ENCODE measurements at places on chromosomes 7 and 10.

- DNase-seq, result no peak
These were observed 27.6 kb upstream of the PIK3AP1 start for GRCh38 chr10:96747734-96748550.

GRCh38 chr7:113404245-113404644 is 285.9 kb upstream of the SMIM30 start:
- DNase-seq, result no peak

DNA sequence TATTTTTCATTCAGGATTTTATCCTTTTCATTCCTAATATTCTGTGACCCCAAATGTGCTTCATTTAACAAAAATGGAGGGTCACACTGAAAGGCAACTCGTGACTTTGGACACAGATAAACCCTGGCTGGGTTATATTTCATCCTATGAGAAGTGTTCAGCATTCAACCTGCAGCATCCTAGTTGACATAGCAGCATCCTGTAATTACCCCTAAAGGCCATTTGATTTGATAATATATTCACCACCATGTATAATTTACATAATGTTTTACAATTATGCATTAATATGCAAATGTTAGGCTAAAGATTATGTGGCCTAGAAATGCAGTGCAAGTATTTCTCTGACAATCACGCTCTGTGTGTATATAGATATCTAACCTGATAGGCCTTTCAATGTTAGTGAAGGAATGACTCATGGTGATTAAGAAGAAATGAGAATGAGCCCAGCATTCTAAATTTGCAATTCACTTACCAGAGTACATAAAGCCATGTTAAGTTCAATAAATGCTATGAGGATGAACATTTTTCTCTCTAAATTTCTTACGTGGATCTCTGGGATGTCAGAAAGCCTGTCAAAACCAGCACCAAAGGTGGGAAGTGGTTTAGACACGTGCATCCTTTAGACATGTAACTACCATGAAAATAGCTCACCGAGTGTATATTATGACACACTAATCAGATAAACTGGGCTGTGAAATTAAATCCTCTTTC is 337.7 kb upstream of the AOAH start:
- DNase-seq, result no peak

GRCh38 chr10:33370434-33370930 is 36.0 kb upstream of the NRP1 start:
- no peak for DNase-seq

- DNase-seq, result no peak
These were observed 33.2 kb downstream of the PITRM1 start for GRCh38 chr10:3139216-3139910.

GRCh38 chr7:6705959-6706665 is 635 bp downstream of the ZNF12 start:
- no peak for DNase-seq

DNA sequence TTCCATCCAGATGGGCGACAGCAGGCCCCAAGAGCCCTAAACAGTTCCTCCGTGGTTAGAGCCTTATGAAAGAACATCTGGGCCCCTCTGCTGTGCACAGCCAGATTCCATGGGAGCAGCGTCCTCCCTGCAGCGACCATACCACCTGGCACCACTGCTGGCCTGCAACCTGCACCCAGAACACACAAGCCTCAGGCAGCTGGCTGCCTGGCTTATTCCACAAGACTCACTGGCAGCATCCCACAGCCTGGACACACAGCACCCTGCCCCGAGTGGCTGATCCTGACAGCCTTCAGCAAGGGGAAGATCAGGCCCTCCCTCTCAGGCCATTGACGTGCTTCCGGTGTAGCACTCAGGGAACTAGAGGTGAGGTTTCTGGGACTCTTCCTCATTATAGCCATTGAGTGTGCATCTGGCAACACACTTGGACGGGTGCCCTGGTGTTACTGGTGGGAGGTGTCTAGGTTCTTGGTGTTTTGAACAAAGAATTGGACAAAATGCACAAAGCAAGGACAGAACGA is 33.7 kb upstream of the ERCC6 start:
- DNase-seq, result no peak

DNA sequence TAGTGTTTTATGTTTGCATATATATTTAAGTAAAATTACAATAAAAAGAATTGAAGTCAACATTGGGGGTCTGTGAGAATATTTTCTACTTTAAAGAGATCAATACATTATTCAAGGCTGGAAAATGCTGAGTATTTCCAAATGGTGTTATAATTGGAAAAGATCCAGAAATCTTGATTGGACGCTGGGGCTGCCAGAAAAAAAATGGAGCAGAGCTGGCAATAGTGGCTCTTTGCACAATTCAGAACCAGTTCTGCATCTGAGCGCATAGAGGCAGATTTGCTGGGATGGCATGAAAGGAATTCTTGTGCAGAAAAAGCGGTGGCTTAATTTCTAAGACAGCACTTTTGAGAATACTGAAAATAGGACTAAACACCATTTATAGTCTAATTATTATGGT is 10.8 kb upstream of the VWC2 start:
- DNase-seq, result no peak

DNA sequence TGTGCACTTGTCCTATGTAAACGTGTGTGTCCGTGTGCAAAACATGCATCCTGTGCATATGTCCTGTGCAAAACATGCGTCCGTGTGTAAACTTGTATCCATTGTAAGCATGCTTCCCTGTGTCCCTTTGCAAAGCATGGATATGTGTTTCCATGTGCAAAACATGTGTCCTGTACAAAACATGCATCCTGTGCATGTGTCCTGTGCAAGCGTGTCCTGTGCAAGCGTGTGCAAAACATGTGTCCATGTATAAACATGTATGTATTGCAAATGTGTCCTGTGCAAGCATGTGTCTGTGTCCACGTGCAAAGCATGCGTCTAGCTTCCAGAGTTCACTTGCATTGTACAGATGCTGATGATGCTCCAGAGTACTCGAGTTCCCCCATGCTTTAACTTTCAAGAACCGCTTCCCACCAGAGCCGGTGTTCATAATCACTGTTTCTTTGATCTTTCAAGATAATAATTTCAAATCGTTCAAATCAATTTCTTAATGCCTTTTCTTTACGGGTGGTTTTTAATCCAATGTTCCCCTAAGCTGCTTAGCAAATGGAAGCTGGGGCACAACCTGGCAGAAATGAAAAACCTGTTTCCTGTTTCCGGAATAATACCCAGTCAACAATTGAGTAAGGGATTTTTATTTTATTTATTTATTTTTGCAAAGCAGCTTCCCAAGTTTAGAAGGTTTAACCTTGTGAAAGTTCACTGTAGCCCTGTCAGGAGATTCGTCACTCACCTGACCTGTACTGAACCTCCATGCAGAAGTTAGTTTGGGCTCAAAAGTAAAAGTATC is 641 bp upstream of the ASB13 start:
- no peak for DNase-seq

DNA sequence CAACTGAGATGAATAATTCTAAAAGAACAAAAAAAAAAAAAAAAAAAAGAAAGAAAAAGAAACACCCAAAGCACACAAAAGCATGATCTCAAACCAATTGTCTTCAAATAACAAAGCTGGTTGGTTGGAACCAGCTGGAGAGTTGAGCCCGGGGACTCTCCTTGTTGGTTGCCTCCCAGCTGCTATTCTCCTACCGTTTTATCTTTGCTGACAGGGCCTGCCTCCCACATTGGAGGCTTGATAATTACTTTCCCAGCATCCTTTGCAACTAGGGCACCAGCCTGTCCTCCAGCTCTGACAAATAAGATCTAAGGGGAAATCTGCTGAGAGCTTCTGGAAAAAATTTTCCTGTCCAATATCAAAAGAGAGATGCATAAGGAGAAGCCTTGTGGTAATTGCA is 6.8 kb downstream of the PON1 start:
- no peak for DNase-seq

- DNase-seq, result no peak
These were observed 282.6 kb upstream of the CACNA2D1 start for GRCh38 chr7:82726038-82726800.

DNA sequence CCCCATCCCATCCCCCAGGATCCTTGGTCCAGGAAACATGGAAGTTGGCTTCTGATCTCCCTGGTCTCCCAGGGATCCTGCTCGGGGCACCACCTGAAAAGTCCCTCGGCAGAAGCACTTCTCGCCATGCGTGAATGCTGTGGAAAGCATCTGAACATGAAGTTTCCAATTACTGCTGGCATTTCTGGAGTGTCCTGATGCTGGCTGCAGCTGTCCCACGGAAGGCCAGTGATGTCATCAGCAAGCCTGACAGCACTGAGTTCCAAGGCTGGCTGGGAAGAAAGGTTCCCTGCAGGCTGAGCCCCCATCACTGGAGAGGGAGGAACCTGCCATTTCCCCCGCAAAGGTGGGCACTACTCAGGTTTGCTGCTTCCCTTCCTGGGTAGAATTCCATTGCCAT is 71.4 kb downstream of the KCNMA1 start:
- no peak for DNase-seq

GRCh38 chr10:116276981-116277380 is 4.0 kb upstream of the GFRA1 start:
- no peak for DNase-seq

GRCh38 chr7:13028036-13028824 is 340.8 kb downstream of the ARL4A start:
- DNase-seq, result no peak

GRCh38 chr10:14093730-14094484 is 236.8 kb downstream of the FRMD4A start:
- no peak for DNase-seq

GRCh38 chr10:23474626-23475025 is 35.8 kb downstream of the OTUD1 start:
- DNase-seq, result no peak

- DNase-seq, result no peak
These were observed 37.2 kb downstream of the CUBN start for GRCh38 chr10:17092216-17092944.

GRCh38 chr7:50560865-50561351 is 4.3 kb downstream of the DDC start:
- DNase-seq, result no peak

- no peak for DNase-seq
These were observed 11.2 kb upstream of the ARPC1A start for GRCh38 chr7:99314504-99314903.

DNA sequence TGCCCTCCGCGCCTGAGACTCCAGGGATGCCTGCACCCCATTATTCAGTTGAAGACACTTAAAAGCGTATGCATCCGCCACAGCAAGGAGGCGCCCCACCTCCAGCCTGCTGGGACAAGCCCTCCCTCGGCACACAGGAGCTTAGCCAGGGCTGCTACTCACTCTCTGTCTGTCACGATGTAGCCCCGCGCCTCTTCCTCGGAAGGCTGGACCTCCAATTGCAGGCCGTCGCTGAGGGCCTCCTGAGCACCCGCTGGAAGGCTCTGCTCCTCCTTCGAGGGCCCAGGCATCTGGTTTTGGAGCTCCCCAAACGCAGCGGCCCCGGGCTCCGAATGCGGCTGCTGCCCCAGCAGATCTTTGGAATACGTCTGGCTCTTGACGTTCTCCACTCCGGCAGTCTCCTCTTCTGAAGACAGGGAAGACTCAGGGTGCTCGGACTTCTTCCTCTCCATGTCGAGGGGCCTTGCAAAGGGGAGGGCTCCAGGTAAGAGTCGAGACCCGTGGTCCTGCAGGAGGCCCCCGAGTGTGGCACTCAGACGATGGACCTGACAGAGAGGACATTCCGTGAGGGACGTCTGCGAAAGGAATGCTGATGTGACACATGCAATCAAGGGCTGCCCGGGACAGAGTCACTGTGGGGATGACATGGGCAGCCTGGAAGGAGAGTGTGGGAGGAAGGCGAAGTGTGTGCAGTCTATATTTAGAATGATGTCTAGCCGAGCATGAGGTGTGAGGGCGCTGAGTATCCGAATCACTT is 453.9 kb downstream of the PTPRN2 start:
- DNase-seq, result no peak

GRCh38 chr7:48279420-48279819 is 108.2 kb downstream of the ABCA13 start:
- DNase-seq, result no peak
